ENCODE measurements at places on chromosomes 12 and 14. TPM values are rescaled to one million over a fixed set of nuclear protein-coding genes. Genes with fewer than 3 reads are reported as not detected.
A peak's percentile ranks its signal among the peaks of the same experiment; 100 is the strongest.

The TMEM63C gene
- 0.58 TPM for total RNA-seq

The CMA1 gene
- not detected for total RNA-seq

GRCh38 chr12:17028348-17028747, 422.4 kb upstream of the LMO3 start:
- no peak for DNase-seq

The ARMH4 gene
- total RNA-seq: not detected

- no peak for DNase-seq
These were observed 414.6 kb downstream of the TMEM132D start for GRCh38 chr12:129489100-129489676.

The MYO1H gene
- total RNA-seq: not detected

DNA sequence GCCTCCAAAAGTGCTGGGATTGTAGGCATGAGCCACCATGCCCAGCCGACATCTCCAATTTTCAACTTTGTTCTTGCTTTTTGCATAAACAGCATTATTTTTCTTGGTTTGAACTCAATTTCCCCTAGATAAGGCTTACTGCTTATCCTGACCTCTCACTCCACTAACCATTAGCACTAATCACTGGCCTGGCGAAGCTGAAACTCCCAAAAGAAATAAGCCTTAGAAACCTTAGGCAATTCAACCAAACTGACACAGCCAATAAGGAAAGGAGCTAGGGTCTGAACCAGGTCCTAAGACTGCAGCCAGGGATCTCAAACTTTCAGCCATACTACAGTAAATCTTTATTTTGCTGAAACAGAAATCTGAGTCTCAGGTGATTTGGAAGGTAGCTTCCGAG, 448.0 kb downstream of the RMST start:
- no peak for DNase-seq

The TOMM20L gene
- not detected for total RNA-seq

- DNase-seq: peak; percentile 62
These were observed 17.2 kb upstream of the ELK3 start for GRCh38 chr12:96177013-96177412.

The ADAMTS20 gene
- not detected for total RNA-seq

GRCh38 chr14:36716614-36717184, 55.0 kb downstream of the PAX9 start:
- DNase-seq: no peak

The SSTR1 gene
- not detected for total RNA-seq

The NEDD8 gene
- 42.0 TPM for total RNA-seq

- no peak for DNase-seq
These were observed 36.8 kb downstream of the IL31 start for GRCh38 chr12:122137229-122137628.

GRCh38 chr12:22029991-22030390, 16.0 kb upstream of the CMAS start:
- DNase-seq: no peak

DNA sequence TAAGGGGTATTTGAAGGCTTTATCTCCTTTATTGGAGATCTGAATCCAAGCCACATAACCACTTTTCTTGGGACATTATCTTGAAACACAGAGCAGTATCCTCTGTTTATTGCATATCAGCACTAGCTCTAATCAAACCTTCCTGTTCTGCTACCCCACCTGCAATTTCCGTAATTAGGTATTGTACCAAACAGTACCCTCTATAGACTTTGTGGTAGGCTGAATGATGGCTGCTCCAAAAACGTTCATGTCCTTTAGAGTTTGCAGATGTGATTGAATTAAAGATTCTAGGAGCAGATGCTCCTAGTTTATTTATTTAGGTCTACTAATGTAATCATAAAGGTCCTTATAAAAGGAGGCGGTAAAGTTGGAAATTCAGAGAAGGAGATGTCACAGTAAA, 573.0 kb upstream of the ATXN7L3B start:
- no peak for DNase-seq

DNA sequence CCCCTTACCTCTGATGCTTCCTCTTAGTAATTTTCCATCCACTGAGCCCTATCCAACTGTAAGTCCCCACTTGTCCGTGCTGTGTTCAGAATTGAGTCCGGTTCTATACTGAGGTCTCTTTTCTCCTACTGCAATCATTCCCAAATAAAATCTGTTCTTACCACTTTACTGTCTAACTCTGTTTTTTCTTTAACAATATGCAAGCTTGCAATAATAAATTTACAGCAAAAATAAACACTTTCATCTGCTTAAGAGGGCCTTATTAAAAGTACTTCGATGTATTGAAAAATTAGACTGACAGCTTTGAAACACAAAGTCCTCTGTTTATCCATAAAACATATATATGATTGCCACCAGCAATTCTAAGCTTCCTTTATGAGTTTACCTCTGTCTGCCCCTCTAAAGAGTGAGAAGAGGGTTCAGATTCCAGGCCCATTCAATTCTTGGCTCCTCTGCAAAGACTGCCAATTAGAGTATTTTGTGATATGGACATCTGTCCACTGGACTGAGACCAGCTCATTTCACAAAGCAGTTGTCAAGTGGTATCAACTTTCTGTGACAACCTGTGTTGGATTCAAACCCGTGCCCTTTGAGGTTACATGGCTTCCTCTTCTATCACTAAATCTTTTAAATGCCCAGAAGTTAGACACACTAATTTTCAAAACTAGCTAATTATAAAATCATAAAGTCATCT, 39.9 kb upstream of the G2E3 start:
- DNase-seq: no peak

The IPO8 gene
- total RNA-seq: 17.2 TPM

GRCh38 chr14:74516451-74517160, 23.0 kb downstream of the ISCA2 start:
- DNase-seq: no peak

DNA sequence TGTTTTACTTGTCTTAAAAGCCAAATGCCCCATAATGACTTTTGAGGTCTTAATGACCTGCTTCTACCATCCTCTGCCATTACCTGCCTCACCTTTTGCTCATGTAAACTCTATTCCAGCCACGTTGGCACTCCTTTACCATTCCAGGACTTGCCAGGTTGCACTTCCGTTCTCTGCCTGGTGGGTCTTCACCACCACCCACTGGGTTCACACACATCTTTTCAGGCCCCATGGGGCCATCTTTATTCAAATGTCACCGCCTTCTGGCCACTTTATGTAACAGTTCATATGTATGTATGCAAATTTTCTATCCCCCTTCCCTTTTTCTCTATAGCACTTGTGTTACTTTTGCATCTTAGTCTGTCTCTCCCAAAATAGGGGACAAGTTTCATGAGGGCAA, 57.7 kb downstream of the ATP2A2 start:
- DNase-seq: no peak

GRCh38 chr12:107818984-107819383, 44.5 kb downstream of the ASCL4 start:
- no peak for DNase-seq

GRCh38 chr14:47490353-47490752, 185.1 kb downstream of the MDGA2 start:
- no peak for DNase-seq

DNA sequence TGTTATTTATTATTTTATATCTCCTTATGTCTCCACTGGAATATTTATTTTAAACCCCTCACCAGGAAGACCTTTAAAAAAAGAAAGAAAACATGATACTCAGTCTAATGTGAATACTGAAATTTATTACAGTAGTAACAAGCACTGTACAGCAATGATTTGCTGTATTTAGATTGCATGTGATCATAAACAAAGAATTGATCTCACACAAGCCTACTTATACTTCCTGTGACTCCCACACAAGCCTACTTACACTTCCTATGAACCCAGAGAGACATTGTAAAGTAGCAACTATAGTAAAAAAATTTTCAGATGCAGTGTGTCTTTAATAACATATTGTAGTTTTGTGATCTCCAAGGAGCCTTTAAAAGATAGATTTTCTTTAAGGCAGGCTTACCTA, 142.7 kb upstream of the SYT1 start:
- no peak for DNase-seq

- no peak for DNase-seq
These were observed 251.8 kb upstream of the CCDC196 start for GRCh38 chr14:66234411-66234810.

DNA sequence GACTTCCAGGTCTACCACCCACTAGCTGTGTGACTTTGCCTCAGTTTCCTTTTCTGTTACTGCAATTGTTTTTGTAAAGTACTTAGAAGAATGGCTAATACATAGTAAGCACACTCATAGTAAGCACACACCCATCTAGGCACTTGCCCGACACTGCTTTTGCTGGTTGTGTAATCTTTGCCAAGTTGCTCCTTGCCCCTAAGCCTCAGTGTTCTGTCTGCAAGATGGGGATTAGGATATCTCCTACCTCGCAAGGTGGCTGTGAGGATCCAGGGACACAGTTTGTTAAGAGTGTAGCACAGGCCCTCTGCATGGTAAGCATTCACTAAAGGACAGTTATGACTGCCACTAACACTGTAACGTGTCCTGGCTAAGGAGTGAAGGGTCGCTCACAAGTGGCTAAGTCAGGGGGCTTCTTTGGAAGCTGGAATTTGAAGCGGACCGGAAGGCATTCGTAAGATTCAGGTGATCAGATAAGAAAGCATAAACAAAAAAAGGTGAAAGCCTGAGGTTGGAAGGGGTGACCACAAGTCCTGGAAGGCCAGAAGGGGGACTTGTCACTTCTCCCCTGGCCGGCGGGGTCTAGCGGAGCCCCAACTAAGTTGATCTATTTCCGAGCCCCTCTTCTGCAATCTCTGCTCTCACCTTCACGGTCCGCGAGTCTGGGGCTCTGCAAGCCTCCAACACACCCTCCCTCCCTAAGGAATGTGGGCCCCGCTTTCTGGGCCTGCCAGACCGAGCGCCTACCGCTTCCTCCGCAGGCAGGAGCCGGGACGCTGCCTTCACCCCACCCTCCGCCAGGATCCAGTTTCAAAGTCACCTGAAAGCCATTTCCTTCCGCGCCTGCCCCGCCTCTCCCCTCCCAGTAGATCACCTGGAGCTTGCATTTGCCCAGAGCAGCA, 1.5 kb upstream of the PLEKHG3 start:
- no peak for DNase-seq

- no peak for DNase-seq
These were observed 1292.2 kb upstream of the TMEM132C start for GRCh38 chr12:126974779-126975178.

DNA sequence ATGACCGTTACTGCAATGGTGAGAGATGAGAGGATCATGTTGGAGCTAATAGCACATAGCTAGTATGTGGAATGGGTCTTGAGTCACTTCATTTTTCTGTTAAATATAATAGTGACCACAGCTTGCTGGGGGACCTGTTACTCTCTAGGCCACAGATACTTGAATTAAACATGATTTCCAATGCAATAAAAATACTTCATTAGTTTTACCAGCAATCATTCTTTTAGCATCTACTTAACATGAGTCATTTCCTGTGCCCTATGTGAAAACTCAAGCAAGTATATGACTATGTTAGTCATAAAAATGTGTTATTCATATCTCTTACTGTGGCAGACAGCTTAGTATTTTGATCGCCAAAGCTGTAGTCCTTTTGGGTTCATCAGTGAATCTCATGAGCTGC, 798.8 kb downstream of the SLC16A7 start:
- no peak for DNase-seq

- DNase-seq: no peak
These were observed 3.1 kb downstream of the ADCY4 start for GRCh38 chr14:24331731-24332267.

The SLC22A17 gene
- 21.1 TPM for total RNA-seq

- DNase-seq: no peak
These were observed 28.1 kb upstream of the CD9 start for GRCh38 chr12:6172086-6172485.

GRCh38 chr14:104680806-104681688, 8.4 kb upstream of the INF2 start:
- DNase-seq: peak; percentile 44

Data from CD4-positive, alpha-beta T cell (primary cell).